ENCODE measurements at places on chromosomes 12 and 14.

DNA sequence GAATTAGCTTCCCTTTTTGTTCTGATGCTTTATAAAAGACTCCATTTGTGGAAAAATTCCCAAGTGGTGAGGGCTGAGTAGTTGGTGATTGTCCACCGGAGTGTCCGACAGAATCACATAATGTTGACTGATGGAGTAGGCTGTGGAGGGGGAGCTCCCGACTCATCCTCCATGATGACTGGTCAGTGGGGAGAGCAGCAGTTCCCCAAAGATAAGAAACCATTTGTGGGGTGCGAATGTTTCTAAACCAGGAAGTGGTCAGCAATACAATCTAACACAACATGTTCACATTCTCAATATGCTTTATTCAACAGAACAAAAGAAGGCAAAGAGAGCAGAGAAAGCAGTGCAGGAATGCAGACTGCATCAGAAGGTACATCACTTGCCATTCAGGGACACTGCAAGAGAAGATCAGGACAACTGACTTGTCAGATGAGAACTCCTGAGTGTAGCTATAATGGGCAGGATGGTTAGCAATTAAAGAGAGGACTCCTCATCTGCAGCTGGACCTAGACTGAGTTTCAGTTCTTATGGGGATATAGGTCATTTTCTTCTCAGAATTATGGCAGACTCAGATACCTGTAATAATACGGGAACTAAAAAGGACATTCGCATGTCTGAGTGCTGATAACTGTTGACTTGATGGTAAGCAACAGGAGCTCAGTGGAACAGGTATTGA, 5.4 kb downstream of the KRT6B start:
- no peak for DNase-seq

DNA sequence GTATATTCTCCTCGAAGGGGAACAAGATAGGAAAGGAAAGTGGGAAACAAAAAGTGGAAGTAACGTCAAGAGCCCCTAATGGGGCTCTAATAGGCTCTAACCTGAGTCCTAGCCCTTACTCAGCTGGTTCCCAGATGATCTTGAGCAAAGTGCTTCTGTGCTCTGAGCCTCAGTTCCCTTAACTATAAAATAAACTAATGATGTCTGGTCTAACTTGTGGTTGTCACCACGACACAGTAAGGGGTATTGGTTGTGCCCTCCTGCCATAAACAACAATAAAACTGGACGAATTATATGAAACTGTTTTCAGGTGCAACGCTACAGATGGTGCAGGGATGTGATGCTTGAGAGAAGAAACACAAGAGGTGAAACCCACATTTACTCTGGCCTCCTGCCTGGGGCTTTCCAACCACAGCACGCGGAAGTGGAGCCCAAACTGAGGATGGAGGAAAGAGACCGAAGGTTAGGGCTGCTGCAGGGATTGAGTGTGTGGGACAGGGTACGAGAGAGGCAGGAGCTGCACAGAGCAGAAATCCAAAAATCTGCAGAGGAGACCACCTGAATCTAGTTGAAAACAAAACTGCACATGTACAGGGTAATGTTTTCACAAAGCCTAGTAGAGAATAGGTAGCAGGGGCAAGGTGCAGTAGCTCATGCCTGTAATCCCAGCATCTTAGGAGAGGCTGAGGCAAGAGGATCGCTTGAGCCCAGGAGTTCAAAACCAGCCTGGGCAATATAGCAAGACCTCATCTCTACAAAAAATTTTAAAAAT, 45.6 kb upstream of the BCL2L14 start:
- DNase-seq = no peak

DNA sequence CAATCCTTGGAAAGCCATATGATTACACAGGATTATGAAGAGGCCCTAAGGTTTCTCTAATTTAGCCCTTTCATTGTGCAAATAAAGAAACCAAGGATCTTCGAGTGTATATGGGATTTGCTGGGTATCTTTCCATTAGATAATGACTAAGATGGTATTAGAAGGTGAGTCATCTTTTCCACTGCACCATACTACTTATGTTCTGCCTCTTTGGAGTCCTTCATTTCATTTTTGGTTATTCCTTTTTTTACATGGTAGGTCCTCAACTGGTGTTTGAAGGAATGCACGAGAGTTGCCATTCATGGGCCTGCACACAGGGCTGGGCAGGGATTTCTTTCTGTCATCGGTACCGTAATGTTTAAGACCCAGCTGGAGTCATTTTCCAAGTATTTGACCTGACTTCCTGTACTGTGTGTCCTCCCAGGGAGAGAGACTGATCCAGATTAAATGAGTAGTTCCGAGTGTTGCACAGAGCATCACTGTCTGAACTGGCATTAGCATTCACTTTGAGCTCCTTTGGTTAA, 85.7 kb downstream of the BORCS5 start:
- DNase-seq = no peak

DNA sequence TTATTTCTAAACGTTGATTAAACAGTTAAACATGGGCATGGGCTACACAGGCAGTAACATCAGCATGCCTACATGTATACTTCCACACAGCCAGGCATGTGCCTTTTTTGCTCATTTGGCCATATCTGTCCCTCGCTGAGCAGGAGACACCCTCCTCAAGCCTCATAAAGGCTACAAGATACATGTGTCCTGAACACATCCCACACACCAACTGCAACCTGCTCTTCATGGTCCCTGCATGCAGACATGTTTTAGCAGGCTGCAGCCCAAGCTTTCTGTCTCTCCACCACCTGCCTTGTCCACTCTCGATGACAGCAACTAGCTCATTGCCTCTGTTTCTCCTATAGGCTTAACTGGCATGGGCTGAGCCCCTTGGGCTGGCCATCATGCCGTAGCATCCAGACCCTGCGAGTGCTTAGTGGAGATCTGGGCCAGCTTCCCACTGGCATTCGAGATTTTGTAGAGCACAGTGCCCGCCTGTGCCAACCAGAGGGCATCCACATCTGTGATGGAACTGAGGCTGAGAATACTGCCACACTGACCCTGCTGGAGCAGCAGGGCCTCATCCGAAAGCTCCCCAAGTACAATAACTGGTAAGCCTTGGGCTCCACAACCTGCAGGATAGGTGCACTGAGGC, 2.6 kb downstream of the PCK2 start:
- DNase-seq = no peak

GRCh38 chr12:38782359-38782758, 123.0 kb downstream of the CPNE8 start:
- DNase-seq = no peak

DNA sequence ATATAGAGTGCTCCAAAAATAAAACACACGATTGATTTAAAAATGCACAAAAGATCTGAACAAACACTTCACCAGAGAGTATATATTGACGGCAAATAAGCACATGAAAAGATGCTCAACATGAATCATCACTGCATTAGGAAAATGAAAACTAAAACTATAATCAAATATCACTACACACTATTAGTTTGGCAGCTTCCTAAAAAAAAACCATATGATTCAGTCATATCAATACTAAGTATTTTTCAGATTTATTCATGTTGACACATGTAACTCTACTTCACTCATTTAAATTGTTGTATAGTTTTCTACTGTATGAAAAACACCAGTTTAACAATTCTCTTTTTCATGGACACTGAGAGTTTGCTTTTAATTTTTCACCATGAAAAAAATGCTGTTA, 41.6 kb downstream of the EXOC5 start:
- DNase-seq = no peak

DNA sequence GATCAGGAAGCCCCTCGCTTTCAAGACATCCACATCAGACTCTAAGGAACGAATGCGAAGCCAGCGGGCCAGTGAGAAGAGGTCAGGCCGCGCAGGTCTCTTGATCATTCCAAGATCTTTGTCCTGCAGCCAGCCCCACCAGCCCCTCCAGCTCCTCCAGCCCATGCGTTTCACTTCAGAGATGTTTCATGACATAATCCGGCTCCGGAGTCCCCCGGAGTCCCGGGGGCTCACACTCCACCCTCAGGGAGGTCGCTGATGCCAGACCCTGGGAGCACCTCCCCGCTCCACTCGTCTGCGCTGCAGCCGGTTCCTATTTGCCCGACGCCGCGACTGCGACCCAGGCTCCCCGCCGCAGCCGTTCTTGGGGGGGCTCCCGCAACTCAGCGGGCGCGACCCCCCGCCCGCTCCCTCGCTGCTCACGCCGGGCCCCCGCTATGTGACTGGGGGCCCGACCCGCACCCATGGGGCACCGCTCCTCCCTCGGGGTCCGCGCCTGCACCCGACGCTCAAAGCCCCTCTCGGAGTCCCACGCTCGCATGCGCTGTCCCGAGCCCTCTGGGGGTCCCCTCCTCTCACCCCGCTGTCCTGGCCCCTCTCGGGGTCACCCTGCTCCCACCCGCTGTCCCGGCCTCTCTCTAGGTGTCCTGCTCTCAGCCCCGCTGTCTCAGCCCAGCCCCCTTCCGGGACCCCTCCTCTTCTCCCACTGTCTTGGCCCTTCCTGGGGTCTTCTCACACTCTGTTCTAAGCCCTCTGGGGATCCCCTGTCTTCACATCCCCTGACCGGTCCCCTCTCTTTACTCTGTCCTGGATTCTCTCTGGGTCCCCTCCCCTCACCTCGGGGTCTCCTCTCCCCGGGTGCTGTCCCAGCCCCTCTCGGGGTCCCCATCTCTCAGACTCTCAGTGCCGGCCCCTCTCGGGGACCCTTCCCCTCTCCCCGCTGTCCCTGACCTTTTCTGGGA, 1.1 kb downstream of the TAOK3 start:
- DNase-seq = peak; percentile 46

DNA sequence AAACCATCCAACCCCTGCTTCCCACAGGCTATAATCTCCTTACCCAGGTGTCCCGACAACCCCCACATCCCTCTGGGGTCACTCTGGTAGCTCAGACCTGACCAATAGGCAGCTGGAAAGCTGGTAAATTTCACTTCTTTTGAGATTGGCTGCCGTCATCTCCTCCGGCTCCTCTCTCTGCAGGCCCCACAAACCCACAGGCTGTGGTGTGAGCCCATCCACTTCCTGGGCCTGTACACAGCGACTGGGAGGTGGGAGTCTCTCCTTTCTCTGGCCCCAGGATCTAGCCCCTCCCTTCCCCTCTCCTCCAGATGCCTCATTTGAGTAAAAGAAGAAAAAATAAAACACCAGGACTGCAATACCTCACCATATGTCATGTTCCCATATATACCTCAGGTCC, 709 bp downstream of the INHBC start:
- peak; percentile 74 for DNase-seq

DNA sequence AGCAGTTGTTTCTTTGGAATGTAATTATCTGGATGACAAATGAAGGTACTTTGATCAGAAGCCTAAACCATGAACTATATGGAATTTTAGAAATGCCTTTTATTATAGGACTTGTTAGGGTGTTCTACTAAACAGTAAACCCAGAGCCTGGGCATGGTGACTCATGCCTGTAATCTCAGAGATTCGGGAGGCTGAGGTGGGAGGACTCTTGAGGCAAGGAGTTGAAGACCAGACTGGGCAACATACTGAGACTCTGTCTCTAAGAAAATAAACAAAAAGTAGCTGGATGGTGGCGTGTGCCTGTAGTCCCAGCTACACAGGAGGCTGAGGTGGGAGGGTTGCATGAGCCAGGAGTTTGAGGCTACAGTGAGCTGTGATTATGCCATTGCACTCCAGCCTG, 23.9 kb downstream of the PALS1 start:
- no peak for DNase-seq

DNA sequence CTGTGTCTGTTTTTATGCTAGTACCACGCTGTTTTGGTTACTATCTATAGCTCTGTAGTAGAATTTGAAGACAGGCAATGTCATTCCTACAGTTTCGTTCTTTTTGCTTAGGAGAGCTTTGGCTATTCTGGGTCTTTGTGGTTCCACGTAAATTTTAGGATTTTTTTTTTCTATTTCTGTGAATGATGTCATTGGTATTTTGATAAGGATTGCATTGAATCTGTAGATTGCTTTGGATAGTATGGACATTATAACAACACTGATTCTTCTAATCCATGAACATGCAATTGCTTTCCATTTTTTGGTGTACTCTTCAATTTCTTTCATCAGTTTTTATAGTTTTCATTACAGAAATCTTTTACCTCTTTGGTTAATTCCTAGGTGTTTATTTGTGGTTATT, 345.2 kb downstream of the TMEM121 start:
- DNase-seq = no peak

- DNase-seq = no peak
These were observed 91.9 kb downstream of the CRACR2A start for GRCh38 chr12:3661028-3661427.

- no peak for DNase-seq
These were observed 410.7 kb upstream of the RGS6 start for GRCh38 chr14:71521238-71522135.

DNA sequence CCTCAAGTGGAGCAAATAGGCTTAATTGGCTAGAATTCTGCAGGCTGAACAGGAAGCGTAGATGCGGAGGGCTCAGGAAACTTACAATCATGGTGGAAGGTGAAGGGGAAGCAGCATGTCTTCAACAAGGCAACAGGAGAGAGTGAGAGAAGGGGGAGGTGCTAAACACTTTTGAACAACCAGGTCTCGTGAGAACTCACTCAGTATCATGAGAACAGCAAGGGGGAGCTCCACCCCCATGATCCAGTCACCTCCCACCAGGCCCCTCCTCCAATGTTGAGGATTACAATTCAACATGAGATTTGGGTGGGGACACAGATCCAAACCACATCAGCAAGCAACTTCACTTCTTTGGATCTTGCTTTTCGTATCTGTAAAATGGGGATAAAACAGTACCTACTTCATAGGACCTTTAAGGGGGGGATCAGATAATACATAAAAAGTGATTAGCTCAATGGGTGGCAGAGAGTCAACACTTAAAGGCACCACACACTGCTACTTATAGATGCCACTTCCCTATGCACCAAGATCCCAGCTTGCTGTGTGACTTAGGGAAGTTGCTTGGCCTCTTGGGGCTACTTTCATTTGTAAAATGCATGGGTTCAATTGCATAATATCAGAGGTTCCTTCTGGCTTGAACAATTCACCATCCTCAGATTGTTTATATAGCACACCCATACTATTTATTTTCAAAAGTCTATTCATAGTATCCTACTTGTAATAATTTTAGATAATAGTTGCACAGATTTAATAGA, 184.8 kb upstream of the RPH3A start:
- DNase-seq = no peak

DNA sequence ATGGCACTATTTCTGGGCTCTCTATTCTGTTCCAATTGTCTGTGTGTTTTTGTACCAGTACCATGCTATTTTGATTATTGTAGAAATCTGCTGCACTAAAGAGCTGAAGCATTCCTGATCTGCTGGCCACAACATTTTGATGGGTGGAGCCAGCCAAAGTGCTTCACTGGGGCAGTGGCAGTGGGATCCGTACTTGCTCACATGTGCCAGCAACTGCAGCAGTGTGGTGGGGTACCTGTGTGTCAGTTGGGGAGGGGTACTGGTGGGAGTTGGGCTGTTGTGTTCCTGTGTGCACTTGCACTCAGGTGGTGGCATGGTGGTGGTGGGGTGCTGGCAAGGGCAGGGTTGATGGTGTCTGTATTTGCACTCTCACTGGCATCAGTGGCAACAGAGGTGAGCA, 204.6 kb upstream of the ALG10 start:
- no peak for DNase-seq

GRCh38 chr14:68757618-68758081, 35.2 kb downstream of the ZFP36L1 start:
- peak; percentile 97 for DNase-seq

GRCh38 chr12:130394906-130395305, 57.2 kb downstream of the PIWIL1 start:
- DNase-seq = no peak

Data from Kasumi-1 (cell line).